NCI-H1694 (cell line): ENCODE measurements at places on chromosomes 1 and 21.
A peak's percentile ranks its signal among the peaks of the same experiment; 100 is the strongest.

DNA sequence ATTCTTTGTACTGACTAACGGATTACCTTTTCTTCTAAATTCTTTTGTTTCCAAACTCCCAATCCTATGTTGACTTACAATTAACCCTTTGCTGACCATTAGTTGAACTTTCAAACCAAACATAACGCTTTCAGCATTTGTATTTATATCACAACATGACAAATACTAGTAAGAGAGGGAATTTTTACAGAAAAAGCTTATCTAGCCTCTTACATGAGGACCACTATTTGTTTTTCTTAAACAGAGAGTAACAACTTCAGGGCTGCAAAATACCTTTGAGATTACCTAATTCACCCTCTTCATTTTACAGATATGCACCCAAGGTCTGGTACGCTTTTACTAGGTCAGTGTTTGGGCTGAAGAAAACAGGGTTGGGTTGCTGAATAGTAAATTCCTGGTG is 45.0 kb upstream of the CXADR start:
- no peak for DNase-seq

- DNase-seq, result no peak
These were observed 3.0 kb downstream of the WDR3 start for GRCh38 chr1:117932576-117932975.

- no peak for DNase-seq
These were observed 10.2 kb downstream of the TLCD4 start for GRCh38 chr1:95127380-95127779.

DNA sequence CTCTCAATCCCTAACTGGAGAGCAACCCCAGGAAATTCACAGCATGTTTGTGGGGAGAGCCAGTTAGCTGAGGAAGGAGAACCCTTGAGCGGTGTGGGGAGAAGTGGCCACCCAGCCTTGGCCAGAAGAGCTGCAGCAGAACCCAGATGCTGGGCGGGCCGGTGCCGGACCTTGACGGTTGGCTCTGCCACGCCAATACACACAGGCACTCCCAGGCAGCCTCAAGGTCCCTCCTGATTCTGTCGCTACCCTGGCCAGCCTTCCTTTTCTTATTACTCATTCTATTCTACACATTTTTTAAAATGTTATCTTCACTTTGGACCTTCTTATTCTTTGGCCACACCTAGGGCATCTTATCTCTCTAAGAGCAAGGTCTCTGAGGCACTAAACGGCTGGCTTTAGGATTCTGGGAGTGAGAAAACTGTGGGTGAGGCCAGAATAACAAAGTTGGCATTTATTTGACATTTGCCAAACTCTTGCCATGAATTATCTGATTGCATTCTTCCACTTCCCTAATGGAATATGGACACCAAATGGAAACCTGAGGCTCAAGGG is 50.4 kb upstream of the GPR37L1 start:
- DNase-seq, result no peak

GRCh38 chr1:32232558-32233304 is 10.5 kb downstream of the EIF3I start:
- DNase-seq, result no peak

- no peak for DNase-seq
These were observed 10.2 kb upstream of the KIAA1614 start for GRCh38 chr1:180902541-180902940.

- no peak for DNase-seq
These were observed 3.2 kb upstream of the PADI4 start for GRCh38 chr1:17304826-17305175.

GRCh38 chr1:151833172-151833900 is 1.7 kb upstream of the RORC start:
- no peak for DNase-seq

DNA sequence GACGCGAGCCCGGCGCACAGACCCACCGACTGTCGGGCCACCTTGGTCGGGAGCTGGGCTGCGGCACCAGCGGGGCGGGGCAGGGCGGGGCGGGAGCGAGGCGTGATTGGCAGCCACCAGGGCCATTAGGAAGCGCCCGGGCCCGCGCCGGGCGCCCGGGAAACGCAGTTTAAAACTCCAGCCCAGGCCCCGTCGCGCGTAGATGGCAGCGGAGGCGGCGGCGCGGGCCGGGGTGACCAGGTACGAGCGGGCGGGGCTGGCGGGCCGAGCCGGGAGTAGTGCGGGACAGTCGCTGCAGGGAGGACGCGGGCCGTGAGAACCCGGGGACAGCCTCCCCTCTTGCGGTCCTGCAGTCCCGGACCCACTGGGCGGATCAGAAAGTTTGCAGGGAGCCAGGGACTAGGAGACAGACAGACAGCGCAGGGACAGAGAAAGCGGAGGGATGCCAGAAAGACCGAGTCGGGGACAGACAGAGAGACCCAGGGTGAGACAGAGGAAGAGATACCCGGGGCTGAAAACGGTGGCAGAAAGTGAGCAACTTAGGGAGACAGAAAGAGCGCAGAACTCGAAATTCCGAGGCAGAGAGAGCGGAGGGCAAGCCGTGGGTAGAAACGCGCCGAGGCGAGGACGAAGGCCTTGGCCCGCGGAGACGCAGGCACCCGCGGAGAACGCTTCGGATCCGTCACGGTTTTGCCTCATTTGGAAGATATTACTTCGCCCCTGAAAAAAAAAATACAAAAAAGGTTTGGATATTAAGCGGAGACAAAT is at the start of gene DMBX1:
TSS of gene DMBX1 (plus strand) at position 199 of the 768 bp plus-strand sequence. CDS start 17,175 bp downstream, outside the sequence.
- DNase-seq, result peak; percentile 2

DNA sequence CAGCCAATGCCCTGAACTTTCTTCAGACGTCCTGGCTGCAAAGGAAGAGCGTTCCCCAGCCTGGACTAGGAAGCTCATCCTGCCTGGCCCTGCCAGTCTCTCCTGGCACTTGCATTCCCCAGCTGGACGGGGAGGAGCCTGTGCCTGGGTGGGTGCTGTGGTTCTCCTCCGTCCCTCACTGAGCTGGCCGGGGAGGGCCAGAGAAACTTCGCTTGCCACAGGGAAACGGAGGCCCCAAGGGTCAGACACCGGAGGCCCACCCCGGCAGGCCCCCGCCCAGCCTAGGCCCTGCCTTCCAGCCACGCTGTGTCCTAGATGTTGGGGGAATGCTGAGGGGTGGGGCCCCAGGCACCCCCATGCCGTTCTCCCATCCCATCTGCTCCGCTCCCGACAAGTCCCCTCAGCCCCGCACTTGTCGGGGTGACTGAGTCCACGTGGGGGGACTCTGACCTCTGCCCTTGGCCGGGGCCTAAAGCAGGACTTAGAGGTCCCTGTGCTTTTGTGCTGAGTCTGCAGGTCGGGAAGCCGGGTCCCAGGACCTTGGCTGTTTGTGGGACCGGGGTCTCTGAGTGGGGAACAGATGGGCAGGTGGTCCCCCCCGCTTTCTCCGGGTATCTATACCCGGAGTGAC is 4.8 kb downstream of the FTCD start:
- DNase-seq, result no peak

DNA sequence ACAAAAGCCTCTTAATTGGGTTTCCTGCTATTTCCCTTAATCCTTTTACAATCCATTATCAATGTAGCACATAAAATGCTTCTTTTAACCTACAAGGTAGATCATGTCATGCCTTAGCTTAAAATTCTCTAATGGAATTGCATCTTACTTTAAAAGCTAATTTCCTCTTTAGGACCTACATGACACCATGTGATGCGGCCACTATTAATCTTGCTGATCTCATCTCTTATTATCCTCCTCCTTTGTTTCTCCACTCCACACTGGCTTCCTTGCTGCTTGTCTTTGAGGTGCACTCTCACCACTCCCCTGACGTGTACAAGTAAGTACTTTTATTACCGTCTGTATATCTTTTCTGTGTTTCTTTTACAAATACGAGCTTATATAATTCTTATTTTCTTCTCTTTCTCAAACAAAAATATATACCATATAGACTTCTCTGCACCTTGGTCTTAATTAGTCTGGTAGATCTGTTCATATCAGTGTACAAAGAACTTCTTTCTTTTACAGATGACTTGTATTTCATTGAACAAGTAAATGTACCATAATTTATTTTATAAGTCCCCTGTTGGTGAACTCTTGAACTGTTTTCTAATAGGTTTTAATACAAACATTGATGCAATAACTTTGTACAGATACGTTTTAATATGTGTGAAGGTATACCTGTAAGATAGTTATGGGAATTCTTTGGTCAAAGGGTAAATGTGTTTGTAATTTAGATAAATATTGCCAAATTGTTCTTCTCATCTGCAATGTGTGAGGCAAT is 28.2 kb downstream of the GPR88 start:
- DNase-seq, result no peak

GRCh38 chr1:214977700-214978374 is 104.7 kb upstream of the KCNK2 start:
- no peak for DNase-seq

- DNase-seq, result no peak
These were observed 30.6 kb downstream of the KIF14 start for GRCh38 chr1:200590001-200590400.

DNA sequence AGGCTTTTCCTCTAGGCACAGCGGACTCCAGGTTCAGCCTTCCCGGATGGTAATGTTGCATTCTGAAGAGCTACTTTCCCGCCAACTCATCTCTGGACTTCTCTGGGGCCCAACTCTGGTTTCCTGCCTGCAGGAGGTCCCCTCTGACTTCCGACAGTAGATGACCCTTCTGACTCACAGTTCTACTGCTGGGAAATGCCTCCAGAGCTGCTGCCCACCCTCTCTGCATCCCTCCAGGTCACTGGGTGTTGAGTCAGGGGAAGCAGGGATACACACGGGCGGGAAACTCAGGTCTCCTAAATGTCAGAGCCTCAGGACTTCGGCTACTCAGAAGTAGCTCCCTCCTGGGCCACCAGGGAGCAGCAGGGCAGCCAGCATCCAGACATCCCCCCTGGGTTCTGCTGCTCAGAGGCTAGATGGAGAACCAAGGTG is 2.1 kb upstream of the KIF21B start:
- DNase-seq, result no peak
